Activated naive CD4-positive, alpha-beta T cell treated with anti-CD3 and anti-CD28 coated beads for 36 hours (primary cell): ENCODE measurements at places on chromosomes 7 and 10. TPM values are rescaled to one million over a fixed set of nuclear protein-coding genes. Genes with fewer than 3 reads are reported as not detected.
A peak's percentile ranks its signal among the peaks of the same experiment; 100 is the strongest.

- no peaks in the 10 kb centered on the region for H3K4me1 ChIP-seq
- no peak for DNase-seq
- H3K4me3 ChIP-seq, result no peak overlapping the region
- H3K36me3 ChIP-seq, result no peaks in the 10 kb centered on the region
- no peaks in the 10 kb centered on the region for H3K27me3 ChIP-seq
These were observed 92.8 kb upstream of the LANCL2 start for GRCh38 chr7:55272328-55272727.

DNA sequence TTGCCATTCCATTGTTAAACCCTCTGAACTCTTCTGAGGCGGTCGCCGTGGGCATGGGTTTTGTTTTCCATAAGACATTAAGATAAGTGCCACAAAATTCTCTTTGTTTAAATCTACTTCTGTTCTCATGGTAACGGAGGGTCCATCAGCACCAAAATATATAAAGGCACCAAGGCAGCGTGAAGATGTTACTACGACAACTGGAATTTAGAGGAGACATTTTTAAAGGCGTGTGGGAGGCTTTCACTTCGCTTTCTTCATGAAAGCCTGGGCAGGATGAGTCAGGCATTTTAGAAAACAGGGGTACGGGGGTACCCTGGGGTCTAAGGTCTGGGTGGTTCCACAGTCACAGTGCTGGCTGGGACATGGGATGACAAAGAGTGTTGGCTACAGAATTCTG, 34.0 kb downstream of the SMKR1 start:
- peaks cover 10% of the 10 kb centered on the region for H3K4me1 ChIP-seq
- no peak overlapping the region for H3K4me3 ChIP-seq
- peaks cover 3% of the 10 kb centered on the region for H3K27me3 ChIP-seq
- no peaks in the 10 kb centered on the region for H3K36me3 ChIP-seq
- DNase-seq, result no peak

GRCh38 chr10:71627956-71628355, 91.6 kb downstream of the C10orf105 start:
- H3K27ac ChIP-seq, result no peak overlapping the region
- H3K27me3 ChIP-seq, result no peaks in the 10 kb centered on the region
- H3K36me3 ChIP-seq, result no peaks in the 10 kb centered on the region
- no peak for DNase-seq

DNA sequence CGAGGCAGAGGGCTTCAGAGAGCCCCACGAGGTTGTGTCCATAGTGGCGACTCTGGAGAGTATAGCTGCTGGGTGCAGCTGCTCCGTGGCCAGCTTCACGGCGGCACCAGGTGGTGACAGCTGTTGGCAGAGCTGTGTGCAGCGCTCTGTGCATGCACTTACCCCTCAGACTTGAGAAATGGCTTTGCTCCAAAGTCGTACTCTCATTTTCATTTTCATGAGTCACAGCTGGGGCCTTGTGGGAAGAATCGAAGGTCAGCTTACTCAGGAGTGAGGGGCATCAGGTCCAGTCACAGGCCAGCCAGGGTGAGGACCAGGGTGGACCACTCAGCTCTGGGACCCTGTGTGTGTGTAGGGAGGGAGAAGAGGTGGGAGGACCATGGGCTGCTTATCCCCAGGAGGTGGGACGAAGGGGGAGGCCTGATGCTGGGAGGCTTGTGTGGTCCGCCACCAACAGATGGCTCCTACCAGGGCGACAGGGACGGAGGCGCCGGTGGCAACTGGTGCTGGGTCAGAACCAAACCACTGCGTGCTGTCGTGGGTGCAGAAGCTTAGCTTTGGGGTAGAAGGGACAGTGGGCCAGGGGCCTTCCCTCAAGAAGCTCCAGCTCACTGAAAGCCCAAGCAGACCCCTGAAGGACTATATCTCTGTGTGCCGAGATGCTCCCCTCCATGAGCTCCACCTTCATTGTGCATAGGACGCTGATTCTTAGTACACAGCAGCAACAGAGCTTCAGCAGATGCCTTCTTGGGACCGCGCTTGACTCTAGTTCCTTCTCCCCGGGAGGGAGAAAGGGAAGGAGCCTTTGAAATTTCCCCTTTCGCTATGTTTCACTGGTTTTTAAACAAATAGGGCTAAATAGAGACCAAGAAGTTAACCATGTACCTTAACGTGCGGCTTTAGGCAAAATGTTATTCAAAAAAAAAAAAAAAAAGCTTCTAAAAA, 225.0 kb downstream of the CELF2 start:
- H3K36me3 ChIP-seq, result peaks cover 7% of the 10 kb centered on the region
- DNase-seq, result peak; percentile 51
- H3K27me3 ChIP-seq, result no peaks in the 10 kb centered on the region
- peak overlapping the region; percentile 20 for H3K4me3 ChIP-seq
- peak overlapping the region; percentile 50 for H3K27ac ChIP-seq

DNA sequence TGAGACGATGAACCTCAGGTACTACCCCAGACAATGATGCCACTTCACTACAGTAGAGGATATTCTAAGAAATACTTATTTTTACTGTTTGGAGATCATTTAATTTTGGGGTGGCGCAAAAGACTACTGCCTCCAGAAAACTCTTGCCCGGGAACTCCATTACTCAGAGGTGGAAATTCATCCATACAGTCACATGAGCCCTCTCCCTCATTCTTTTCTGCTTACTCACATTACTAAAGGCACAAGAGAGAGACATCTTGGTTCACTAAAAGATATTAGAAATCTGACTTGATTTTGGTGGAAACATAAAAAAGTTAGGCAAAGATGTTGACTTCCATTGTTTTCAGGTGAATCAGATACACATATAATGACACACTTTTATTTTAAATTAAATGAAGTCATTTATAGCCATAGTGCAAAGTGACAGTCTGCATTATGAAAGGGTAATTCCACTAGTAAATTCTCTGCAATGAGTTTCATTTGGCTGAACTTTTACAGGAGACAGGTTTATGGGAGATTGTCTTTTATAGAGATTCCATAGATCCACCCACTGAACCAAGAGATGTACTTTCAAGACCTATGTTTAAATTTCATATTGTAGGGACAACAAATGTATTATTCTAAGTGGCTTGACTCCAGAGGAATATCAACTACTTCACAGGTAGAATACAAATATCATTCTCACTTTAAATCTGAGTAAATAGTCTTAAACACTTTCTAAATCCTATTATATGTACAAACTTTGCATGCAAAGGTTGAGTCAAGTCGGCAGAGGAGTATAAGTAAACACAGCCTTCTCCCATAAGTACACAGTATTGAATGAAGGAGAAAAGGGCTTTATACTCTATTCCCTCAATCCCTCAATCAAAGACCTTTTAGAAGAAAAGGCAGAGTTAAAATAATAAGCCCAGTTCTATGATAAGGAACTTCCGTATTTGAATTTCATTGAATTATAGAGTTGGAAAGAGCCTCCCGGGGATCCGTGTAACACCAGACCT, 18.8 kb downstream of the NEBL start:
- no peak for DNase-seq
- H3K4me3 ChIP-seq, result no peak overlapping the region
- no peak overlapping the region for H3K27ac ChIP-seq
- H3K27me3 ChIP-seq, result peaks cover 7% of the 10 kb centered on the region
- no peaks in the 10 kb centered on the region for H3K4me1 ChIP-seq
- no peaks in the 10 kb centered on the region for H3K36me3 ChIP-seq

DNA sequence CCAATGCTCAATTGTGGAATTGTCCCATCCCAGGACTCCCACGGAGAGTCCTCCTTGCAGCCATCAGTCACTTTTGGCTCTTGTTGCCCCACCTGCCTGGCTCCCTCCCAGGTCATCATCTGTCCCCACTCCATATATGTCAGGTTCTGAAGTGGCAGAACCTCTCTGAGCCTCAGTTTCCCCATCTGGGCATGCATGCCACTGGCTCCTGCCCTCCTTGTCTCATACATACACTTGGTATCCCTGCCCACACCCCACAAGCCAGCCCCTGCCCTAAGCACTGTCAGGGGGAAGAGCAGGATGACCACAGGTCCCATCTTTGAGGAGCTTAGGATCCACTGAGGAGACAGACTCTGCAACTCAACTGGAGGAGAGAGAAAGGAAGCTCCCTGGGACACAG, 156.9 kb downstream of the GRID1 start:
- DNase-seq, result no peak
- no peak overlapping the region for H3K4me3 ChIP-seq
- H3K4me1 ChIP-seq, result no peaks in the 10 kb centered on the region
- no peaks in the 10 kb centered on the region for H3K36me3 ChIP-seq
- no peak overlapping the region for H3K27ac ChIP-seq

GRCh38 chr7:19772841-19773760, at the start of gene TMEM196:
Gene TMEM196 (minus strand): TSS chr7:19773617. CDS start chr7:19772696, 921 bp downstream.
- H3K27ac ChIP-seq, result no peak within 1 kb of the TSS
- DNase-seq, result peak; percentile 4
- no peaks in the 10 kb centered on the region for H3K36me3 ChIP-seq
- peaks cover 13% of the 10 kb centered on the region for H3K4me1 ChIP-seq
- no peak within 1 kb of the TSS for H3K4me3 ChIP-seq

GRCh38 chr10:61559615-61560014, 103.1 kb upstream of the CABCOCO1 start:
- no peak for DNase-seq
- H3K4me1 ChIP-seq, result no peaks in the 10 kb centered on the region
- H3K4me3 ChIP-seq, result no peak overlapping the region
- H3K27ac ChIP-seq, result no peak overlapping the region
- H3K27me3 ChIP-seq, result peaks cover 5% of the 10 kb centered on the region
- H3K36me3 ChIP-seq, result no peaks in the 10 kb centered on the region

GRCh38 chr7:4880218-4880617, 3.3 kb downstream of the RADIL start:
- no peaks in the 10 kb centered on the region for H3K36me3 ChIP-seq
- DNase-seq, result no peak
- H3K4me3 ChIP-seq, result no peak overlapping the region
- H3K27ac ChIP-seq, result no peak overlapping the region
- peaks cover 10% of the 10 kb centered on the region for H3K4me1 ChIP-seq
- H3K27me3 ChIP-seq, result peaks cover 30% of the 10 kb centered on the region

DNA sequence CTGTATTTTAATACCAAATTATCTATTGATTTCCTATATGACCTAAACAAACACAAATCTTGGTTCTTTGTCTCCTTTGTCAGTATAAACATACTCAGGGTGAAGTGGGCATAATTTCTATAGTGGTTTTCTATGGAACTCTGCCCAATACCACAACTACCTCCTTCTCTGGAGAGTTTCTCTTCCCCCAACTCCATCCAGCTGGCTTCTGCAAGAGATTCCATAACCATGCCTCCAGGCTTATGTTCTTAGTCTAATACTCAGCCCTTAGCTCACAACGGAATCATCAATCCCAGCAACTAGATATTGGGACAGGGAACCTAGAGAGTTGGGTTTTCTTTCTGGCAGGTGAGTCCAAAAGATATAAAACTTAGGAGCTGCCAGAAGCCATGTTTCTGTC, 127.3 kb downstream of the TRIL start:
- H3K27me3 ChIP-seq, result peaks cover 4% of the 10 kb centered on the region
- H3K27ac ChIP-seq, result no peak overlapping the region
- H3K4me1 ChIP-seq, result no peaks in the 10 kb centered on the region
- H3K36me3 ChIP-seq, result no peaks in the 10 kb centered on the region
- no peak for DNase-seq
- H3K4me3 ChIP-seq, result no peak overlapping the region

GRCh38 chr7:17988141-17988540, 39.5 kb downstream of the PRPS1L1 start:
- peaks cover 6% of the 10 kb centered on the region for H3K27me3 ChIP-seq
- H3K27ac ChIP-seq, result no peak overlapping the region
- no peaks in the 10 kb centered on the region for H3K4me1 ChIP-seq
- no peaks in the 10 kb centered on the region for H3K36me3 ChIP-seq
- no peak for DNase-seq

DNA sequence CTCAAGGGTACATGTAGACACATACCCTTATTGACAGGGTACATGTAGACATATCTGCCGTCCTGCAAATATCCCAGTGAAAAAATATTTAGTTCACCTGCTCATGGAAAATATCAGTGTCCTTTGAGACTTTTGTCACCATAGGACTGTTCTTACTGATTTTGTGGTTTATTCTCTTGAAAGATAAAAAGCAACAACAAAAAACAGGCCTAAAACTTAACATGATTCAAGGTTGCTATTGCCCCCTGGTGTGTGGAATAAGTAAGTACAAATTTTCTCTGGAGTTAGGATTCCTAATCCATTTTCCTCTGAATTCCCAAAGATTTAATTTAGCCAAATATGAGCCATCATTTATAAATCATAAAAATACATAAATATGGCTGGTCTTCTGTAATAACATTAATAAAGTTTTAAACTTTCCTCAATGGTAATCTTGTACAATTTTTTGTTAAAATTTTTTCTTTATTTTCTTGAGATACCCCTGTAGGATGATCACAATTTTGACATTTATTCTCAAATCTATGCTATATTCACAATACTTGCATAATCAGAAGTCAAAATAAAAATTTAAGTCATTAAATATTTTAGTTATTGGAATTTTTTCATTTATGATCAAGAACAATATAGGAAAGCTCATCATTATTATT, 741.4 kb upstream of the POT1 start:
- H3K27me3 ChIP-seq, result no peaks in the 10 kb centered on the region
- no peak for DNase-seq
- no peak overlapping the region for H3K4me3 ChIP-seq
- H3K4me1 ChIP-seq, result no peaks in the 10 kb centered on the region

GRCh38 chr10:48459270-48460150, 145.4 kb downstream of the ARHGAP22 start:
- no peaks in the 10 kb centered on the region for H3K4me1 ChIP-seq
- H3K4me3 ChIP-seq, result no peak overlapping the region
- no peak for DNase-seq

DNA sequence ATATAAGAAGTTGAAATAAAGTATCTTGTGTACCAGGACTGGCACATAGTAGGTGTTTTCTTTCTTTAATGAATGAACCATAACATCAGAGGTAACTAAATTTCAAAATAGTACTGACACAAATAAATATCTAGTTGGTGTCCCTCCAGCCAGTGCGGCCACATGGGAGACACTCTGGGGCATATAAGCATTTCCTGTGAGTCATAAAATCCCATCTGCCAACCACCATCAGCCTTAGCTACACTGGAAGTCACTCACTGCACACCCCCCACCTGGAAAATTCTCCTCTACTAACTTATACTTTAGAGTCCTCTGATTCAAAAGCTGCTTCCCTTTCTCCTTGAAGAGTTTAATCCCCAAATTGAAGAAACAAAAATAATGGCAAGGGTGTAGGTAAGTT, 32.5 kb downstream of the DYDC1 start:
- no peak overlapping the region for H3K4me3 ChIP-seq
- no peaks in the 10 kb centered on the region for H3K4me1 ChIP-seq
- H3K27me3 ChIP-seq, result no peaks in the 10 kb centered on the region
- DNase-seq, result no peak
- no peaks in the 10 kb centered on the region for H3K36me3 ChIP-seq

GRCh38 chr10:84944187-84944586, 615.8 kb downstream of the CCSER2 start:
- no peaks in the 10 kb centered on the region for H3K4me1 ChIP-seq
- no peaks in the 10 kb centered on the region for H3K36me3 ChIP-seq
- H3K4me3 ChIP-seq, result no peak overlapping the region

- no peaks in the 10 kb centered on the region for H3K27me3 ChIP-seq
- peak overlapping the region; percentile 36 for H3K27ac ChIP-seq
- no peaks in the 10 kb centered on the region for H3K36me3 ChIP-seq
- H3K4me1 ChIP-seq, result peaks cover 51% of the 10 kb centered on the region
- H3K4me3 ChIP-seq, result no peak overlapping the region
These were observed 9.3 kb downstream of the CRYGN start for GRCh38 chr7:151430391-151431205.

RBP4 gene
- total RNA-seq, result not detected

TACC2 gene
- total RNA-seq, result not detected

NAT16 gene
- not detected for total RNA-seq

CD36 gene
- not detected for total RNA-seq

ADARB2 gene
- total RNA-seq, result 1.3 TPM

ATOH7 gene
- total RNA-seq, result not detected

SPDYE2 gene
- total RNA-seq, result not detected

TMEM254 gene
- total RNA-seq, result 16.2 TPM
